HepG2 (cell line): ENCODE measurements at places on chromosomes 7 and 10.

DNA sequence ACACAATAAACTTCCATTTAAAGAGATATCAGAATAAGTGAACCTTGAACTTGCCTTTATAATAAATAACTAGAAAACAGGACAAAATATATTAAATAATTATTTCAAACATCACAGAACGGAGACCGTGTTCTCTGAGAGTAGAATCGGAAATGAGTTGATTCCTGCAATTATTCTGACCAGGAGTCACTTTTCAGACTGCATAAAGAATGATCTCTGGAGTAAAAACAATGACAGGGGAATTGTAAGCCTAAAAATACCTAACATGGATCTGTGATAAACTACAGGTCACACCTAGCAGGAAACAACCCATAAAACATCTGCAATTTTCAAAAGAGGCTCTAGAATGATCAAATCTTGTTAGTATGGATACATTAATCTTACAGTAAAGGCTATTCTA lies 577.5 kb upstream of the SORCS1 start:
- DNase-seq: no peak
- H3K4me3 ChIP-seq: no peak overlapping the region
- H3K4me1 ChIP-seq: no peaks in the 10 kb centered on the region
- no peaks in the 10 kb centered on the region for H3K36me3 ChIP-seq
- H3K27me3 ChIP-seq: no peaks in the 10 kb centered on the region

GRCh38 chr10:132817701-132818211 lies 31.8 kb upstream of the NKX6-2 start:
- peaks cover 40% of the 10 kb centered on the region; the same call in 2 of the 3 replicates for H3K27me3 ChIP-seq
- H3K4me3 ChIP-seq: no peak overlapping the region
- no peaks in the 10 kb centered on the region for H3K36me3 ChIP-seq

DNA sequence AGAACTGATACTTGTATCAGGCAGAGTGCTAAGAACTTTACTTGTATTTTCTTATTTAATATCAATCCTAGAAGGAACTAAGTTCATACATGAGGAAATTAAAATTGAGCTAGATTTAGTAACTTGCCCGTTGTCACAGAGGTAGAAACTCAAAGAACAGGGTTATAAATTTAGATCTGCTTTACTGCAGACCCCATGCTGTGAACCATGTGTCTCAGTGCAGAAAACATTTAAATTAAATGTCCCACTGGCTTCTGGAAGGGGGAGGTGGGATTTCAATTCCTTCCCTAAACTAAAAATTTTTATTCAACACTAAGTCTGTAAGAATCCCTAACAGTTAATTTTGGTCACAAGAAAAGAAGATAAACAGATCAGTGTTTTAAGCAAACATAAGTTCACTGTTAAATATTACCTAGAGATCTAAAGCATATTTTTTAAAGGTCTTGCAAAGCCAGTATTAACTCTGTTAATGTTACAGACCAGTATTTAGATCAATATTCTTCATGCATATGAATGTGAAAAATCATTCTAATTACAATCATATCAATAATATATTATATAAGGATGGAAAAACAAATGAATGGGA lies 23.1 kb downstream of the WASL start:
- peak overlapping the region; percentile 17 for H3K4me3 ChIP-seq
- H3K27ac ChIP-seq: peak overlapping the region; percentile 59
- H3K4me1 ChIP-seq: peaks cover 81% of the 10 kb centered on the region
- no peaks in the 10 kb centered on the region for H3K27me3 ChIP-seq
- H3K36me3 ChIP-seq: no peaks in the 10 kb centered on the region; the same call in 2 of the 3 replicates

GRCh38 chr7:143958781-143959180 lies 4.1 kb downstream of the OR2F1 start:
- H3K4me1 ChIP-seq: peaks cover 19% of the 10 kb centered on the region
- no peaks in the 10 kb centered on the region for H3K27me3 ChIP-seq
- DNase-seq: peak; percentile 65
- no peaks in the 10 kb centered on the region for H3K36me3 ChIP-seq
- no peak overlapping the region for H3K4me3 ChIP-seq

- H3K27me3 ChIP-seq: no peaks in the 10 kb centered on the region
- H3K4me1 ChIP-seq: no peaks in the 10 kb centered on the region
- no peak for DNase-seq
- no peak overlapping the region for H3K27ac ChIP-seq
- no peak overlapping the region for H3K4me3 ChIP-seq
Observed at GRCh38 chr7:131897790-131898165, 341.4 kb upstream of the PODXL start.

GRCh38 chr7:90320801-90321494 lies at the start of gene FAM237B:
FAM237B (minus strand) TSS chr7:90321304; CDS start chr7:90319748, 1,556 bp downstream.
- H3K27ac ChIP-seq: no peak within 1 kb of the TSS
- no peaks in the 10 kb centered on the region; the same call in 1 of the 2 replicates for H3K27me3 ChIP-seq
- H3K4me1 ChIP-seq: no peaks in the 10 kb centered on the region
- peak within 1 kb of the TSS; percentile 65; the same call in 1 of the 2 replicates for H3K4me3 ChIP-seq
- no peaks in the 10 kb centered on the region for H3K36me3 ChIP-seq

GRCh38 chr10:95987685-95988426 lies 55.5 kb upstream of the CCNJ start:
- H3K27me3 ChIP-seq: no peaks in the 10 kb centered on the region
- no peaks in the 10 kb centered on the region for H3K4me1 ChIP-seq
- no peak for DNase-seq
- H3K4me3 ChIP-seq: no peak overlapping the region
- H3K36me3 ChIP-seq: no peaks in the 10 kb centered on the region

DNA sequence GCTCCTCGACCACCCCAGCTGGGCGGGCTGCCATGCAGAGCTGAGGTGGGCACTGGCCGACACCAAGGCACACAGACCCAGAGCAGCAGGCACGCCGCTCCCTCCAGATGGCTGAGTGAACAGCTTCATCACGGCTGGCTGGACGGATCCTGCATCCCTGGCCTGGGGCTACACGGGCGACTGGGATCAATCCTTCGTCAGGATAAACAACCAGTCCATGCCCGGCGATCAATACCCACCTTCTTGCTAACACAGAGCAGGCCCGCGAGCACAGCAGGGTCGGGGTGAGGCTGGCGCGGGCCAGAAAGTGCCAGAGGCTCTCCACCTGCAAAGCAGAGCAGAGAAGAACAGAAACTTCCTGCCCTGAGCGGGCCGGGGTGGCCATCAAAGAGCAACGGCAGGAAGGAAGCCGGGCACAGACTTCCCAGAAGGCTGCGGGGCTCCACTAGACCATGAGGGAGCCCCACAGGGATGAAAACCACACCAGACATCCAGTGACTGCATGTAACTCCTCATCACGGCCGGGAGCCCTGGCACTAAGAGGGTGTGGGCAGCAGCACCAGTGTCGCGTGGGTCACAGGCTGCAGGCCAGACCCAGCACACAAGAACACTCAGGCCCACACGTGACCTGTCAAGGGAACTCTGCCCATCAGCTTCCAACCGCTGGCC lies 166.4 kb downstream of the MAD1L1 start:
- H3K36me3 ChIP-seq: peaks cover 48% of the 10 kb centered on the region; the same call in 2 of the 3 replicates
- H3K4me1 ChIP-seq: no peaks in the 10 kb centered on the region
- H3K4me3 ChIP-seq: no peak overlapping the region
- H3K27ac ChIP-seq: no peak overlapping the region
- H3K27me3 ChIP-seq: no peaks in the 10 kb centered on the region
- DNase-seq: no peak

- DNase-seq: no peak
- peaks cover 58% of the 10 kb centered on the region for H3K4me1 ChIP-seq
- no peak overlapping the region for H3K27ac ChIP-seq
- no peaks in the 10 kb centered on the region for H3K36me3 ChIP-seq
Observed at GRCh38 chr10:71752391-71753090, 20.8 kb downstream of the VSIR start.

- H3K27me3 ChIP-seq: no peaks in the 10 kb centered on the region
- no peak overlapping the region for H3K4me3 ChIP-seq
- DNase-seq: no peak
- H3K36me3 ChIP-seq: no peaks in the 10 kb centered on the region
- H3K27ac ChIP-seq: no peak overlapping the region
Observed at GRCh38 chr7:126635545-126635944, 617.2 kb downstream of the GRM8 start.

DNA sequence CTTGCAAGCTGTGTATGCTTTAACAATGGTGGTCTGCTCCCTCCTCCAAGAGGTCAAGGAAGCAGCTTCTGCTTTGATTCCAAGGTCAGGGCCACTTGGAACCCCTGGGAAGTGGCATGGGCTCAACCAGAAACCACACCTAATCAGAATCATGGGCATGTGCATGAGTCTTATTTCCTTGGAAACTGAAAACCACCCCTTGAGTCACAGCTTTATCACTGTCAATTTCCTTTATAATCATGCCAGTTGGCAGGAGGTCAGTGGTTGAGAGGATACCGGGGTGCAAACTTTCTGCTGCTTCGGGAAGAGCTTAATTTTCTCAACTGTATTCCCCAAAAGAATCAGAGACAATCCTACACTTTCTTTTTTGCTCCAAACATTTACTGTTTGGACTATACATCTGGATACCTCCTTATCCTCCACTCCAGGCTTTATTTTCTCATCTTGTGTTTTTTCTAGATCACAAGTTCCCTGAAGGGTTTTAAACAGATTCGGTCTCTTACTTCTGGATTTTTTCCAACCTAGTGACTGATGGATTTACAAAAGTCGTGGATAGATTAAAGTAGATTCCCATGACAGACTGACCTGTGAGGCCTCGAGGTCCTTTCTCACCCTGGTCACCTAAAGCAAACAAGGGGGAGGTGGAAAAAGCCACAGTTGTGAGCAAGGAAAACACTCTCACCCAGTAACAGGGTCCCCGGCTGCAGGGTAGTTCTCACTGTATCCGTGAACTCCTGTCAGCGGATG lies 36.0 kb downstream of the COL17A1 start:
- no peaks in the 10 kb centered on the region for H3K36me3 ChIP-seq
- no peak overlapping the region for H3K27ac ChIP-seq
- no peak overlapping the region for H3K4me3 ChIP-seq
- peaks cover 41% of the 10 kb centered on the region for H3K27me3 ChIP-seq
- peaks cover 25% of the 10 kb centered on the region for H3K4me1 ChIP-seq

- H3K4me1 ChIP-seq: no peaks in the 10 kb centered on the region
- H3K27ac ChIP-seq: no peak overlapping the region
- peaks cover 80% of the 10 kb centered on the region for H3K27me3 ChIP-seq
- no peak overlapping the region for H3K4me3 ChIP-seq
Observed at GRCh38 chr10:11392776-11393175, 218.7 kb downstream of the USP6NL start.

- H3K4me1 ChIP-seq: no peaks in the 10 kb centered on the region
- no peak overlapping the region for H3K4me3 ChIP-seq
- H3K27ac ChIP-seq: no peak overlapping the region
- H3K36me3 ChIP-seq: no peaks in the 10 kb centered on the region
Observed at GRCh38 chr10:74794531-74794930, 31.9 kb upstream of the KAT6B start.

- no peak for DNase-seq
- no peaks in the 10 kb centered on the region for H3K36me3 ChIP-seq
- H3K27me3 ChIP-seq: no peaks in the 10 kb centered on the region
Observed at GRCh38 chr10:94172332-94172731, 178.6 kb downstream of the PLCE1 start.

DNA sequence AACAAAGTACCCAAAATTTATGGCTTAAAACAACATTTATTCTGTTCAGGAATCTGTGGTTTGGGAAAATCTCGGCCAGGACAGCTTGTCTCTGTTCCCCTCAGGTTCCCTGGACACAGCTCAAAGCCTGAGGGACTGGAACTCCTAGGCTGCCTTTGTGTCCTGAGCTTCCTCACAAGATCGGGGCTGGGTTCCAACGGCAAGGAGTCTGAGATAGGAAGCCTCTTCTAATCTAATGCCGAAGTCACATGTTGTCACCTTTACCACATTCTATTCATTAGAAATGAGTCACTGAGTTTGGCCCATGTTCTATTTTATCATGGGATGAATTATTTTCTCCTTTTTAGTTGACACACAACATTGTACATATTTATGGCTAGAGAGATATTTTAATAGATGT lies 80.5 kb downstream of the ANKRD26 start:
- H3K4me3 ChIP-seq: no peak overlapping the region
- H3K27ac ChIP-seq: no peak overlapping the region
- H3K4me1 ChIP-seq: no peaks in the 10 kb centered on the region
- H3K36me3 ChIP-seq: no peaks in the 10 kb centered on the region; the same call in 1 of the 2 replicates

- no peaks in the 10 kb centered on the region for H3K36me3 ChIP-seq
- H3K27ac ChIP-seq: no peak overlapping the region
- DNase-seq: no peak
- H3K27me3 ChIP-seq: no peaks in the 10 kb centered on the region; the same call in 1 of the 2 replicates
- H3K4me3 ChIP-seq: no peak overlapping the region
Observed at GRCh38 chr10:13703997-13704536, 117.3 kb downstream of the PRPF18 start.

GRCh38 chr7:44175730-44176129 lies 13.5 kb downstream of the GCK start:
- no peaks in the 10 kb centered on the region for H3K4me1 ChIP-seq
- H3K27ac ChIP-seq: no peak overlapping the region
- H3K36me3 ChIP-seq: no peaks in the 10 kb centered on the region

GRCh38 chr7:22406715-22407114 lies 49.8 kb upstream of the RAPGEF5 start:
- no peaks in the 10 kb centered on the region for H3K4me1 ChIP-seq
- no peak overlapping the region for H3K27ac ChIP-seq
- no peaks in the 10 kb centered on the region for H3K36me3 ChIP-seq
- no peak for DNase-seq
- H3K4me3 ChIP-seq: no peak overlapping the region

DNA sequence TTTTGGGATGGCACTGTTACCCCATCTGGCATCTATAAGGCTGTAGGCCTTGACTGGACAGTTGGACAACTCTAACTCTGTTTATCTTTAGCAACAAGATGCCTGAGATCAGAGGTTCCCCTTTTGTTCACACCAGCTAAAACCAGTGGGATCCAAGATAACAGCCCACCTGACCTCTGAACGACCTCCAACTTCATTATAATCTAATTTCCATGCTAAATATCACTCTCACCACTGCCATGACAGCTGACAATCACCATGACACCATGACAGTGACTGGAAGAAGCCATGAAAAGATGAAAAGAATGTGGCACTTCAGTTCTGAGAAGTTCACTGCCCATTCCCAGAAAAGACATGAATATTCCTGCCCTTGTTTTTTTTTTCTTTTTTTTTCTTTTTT lies 281.4 kb upstream of the TAC1 start:
- no peaks in the 10 kb centered on the region for H3K4me1 ChIP-seq
- H3K27ac ChIP-seq: no peak overlapping the region
- no peak overlapping the region for H3K4me3 ChIP-seq
- H3K27me3 ChIP-seq: no peaks in the 10 kb centered on the region
- no peak for DNase-seq
- H3K36me3 ChIP-seq: no peaks in the 10 kb centered on the region

GRCh38 chr7:129536323-129536722 lies 34.0 kb downstream of the SMKR1 start:
- H3K4me3 ChIP-seq: no peak overlapping the region
- no peak overlapping the region for H3K27ac ChIP-seq
- peaks cover 3% of the 10 kb centered on the region; the same call in 2 of the 3 replicates for H3K27me3 ChIP-seq
- H3K4me1 ChIP-seq: peaks cover 9% of the 10 kb centered on the region
- H3K36me3 ChIP-seq: no peaks in the 10 kb centered on the region
- DNase-seq: no peak

GRCh38 chr10:83533290-83533689 lies 606.0 kb upstream of the GHITM start:
- H3K4me3 ChIP-seq: no peak overlapping the region
- no peaks in the 10 kb centered on the region for H3K36me3 ChIP-seq
- H3K27me3 ChIP-seq: no peaks in the 10 kb centered on the region
- DNase-seq: no peak
- no peak overlapping the region for H3K27ac ChIP-seq

- no peaks in the 10 kb centered on the region for H3K27me3 ChIP-seq
- H3K27ac ChIP-seq: no peak overlapping the region
- DNase-seq: no peak
- H3K4me1 ChIP-seq: peaks cover 8% of the 10 kb centered on the region
- no peak overlapping the region for H3K4me3 ChIP-seq
- H3K36me3 ChIP-seq: no peaks in the 10 kb centered on the region
Observed at GRCh38 chr7:73391396-73391795, 42.2 kb upstream of the FZD9 start.
